Activated CD4-positive, alpha-beta T cell treated with anti-CD3 and anti-CD28 coated beads, Interleukin-2, amount 50 U/mL, for 1 hour (primary cell): ENCODE measurements at places on chromosomes 1 and 21.

- no peak for DNase-seq
These were observed 115.1 kb downstream of the SLC30A10 start for GRCh38 chr1:219813294-219813693.

DNA sequence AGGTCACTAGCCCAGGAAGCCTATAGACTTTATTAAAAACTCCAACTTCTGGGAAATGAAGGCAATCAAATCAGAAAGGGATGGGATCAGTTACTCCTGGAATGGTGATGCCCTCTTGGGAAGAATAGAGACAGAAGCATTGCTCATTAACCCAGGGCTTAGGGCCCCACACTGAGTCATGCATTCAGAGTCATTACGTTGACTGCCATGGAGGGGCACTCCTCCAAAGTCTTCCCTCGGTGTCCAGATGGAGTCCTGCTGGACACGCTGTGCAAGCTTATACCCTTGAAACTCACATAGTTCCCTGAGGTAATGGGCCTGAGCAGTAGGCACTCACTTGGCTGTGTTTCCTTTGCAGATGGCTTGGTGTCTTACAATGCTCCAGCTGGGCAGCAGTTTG lies 35.2 kb upstream of the HSD17B7 start:
- no peak for DNase-seq

DNA sequence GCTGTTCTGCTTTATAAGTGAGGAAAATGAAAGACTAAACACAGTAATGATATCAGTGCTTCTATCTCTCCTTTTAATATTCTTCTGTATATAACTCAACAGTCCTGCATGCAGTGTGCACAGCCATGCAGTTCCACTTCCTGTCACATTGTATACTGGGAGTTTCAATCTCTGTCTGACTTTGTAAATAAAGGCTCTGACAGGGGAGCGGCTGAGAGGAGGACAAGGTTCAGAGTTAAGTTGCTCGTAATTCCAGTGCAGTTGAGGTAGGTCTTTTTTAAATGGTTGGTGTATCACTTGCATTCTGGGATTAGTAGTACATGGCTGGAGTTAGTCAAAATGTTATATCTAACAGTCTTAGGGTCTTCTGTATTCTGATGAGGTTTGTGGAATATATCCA lies 264.5 kb downstream of the OLFM3 start:
- DNase-seq = no peak

GRCh38 chr1:51644533-51645197 lies 27.8 kb downstream of the OSBPL9 start:
- no peak for DNase-seq

GRCh38 chr1:160171354-160171753 lies 19.0 kb upstream of the CASQ1 start:
- DNase-seq = no peak

DNA sequence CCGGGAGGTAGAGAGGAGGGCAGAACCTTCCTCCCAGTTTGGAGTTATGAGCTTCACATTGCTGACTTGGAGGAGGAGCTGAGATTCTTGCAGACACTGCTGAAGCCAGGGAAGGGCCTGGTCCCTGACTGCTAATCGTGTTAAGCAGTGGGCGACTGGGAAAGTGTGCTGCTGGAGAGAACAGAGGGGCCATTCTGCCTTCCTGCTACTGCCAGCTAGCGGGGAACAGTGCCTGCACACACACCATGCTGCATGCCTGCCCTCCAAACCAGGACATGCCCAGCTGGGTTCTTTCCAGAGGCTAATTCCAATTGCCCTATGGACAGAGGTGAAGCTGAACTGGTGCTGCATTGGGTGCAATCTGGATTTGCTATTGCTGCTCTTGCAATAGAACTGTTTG lies 281.4 kb downstream of the AJAP1 start:
- DNase-seq = no peak

GRCh38 chr1:75985827-75986226 lies 53.6 kb upstream of the ASB17 start:
- DNase-seq = no peak

DNA sequence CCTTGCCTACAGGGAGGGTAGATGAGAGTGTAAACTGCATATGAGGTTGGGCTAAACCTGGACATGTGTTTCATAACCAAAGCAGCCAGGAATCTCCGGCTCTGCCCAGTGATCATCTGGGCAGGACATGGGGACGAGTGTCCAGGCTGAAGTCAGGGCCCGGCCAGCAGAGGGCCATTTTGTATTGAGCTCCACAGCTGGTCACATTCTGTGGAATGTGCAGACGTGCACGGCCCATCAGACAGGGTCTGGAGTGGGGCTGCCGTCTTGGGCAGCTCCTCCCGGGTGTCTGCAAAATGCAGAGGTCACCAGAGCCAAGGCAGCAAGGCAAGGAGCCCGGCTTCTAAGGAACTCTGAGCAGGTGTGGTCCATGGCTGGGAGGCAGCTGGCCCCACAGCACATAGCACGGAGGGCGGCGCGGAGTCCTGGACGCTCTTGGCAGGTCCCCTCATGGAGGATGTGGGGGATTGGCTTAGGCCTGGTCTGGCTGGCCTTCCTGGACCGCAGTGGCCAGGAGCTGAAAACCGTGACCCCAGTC lies 6.2 kb downstream of the LRRC3 start:
- no peak for DNase-seq

DNA sequence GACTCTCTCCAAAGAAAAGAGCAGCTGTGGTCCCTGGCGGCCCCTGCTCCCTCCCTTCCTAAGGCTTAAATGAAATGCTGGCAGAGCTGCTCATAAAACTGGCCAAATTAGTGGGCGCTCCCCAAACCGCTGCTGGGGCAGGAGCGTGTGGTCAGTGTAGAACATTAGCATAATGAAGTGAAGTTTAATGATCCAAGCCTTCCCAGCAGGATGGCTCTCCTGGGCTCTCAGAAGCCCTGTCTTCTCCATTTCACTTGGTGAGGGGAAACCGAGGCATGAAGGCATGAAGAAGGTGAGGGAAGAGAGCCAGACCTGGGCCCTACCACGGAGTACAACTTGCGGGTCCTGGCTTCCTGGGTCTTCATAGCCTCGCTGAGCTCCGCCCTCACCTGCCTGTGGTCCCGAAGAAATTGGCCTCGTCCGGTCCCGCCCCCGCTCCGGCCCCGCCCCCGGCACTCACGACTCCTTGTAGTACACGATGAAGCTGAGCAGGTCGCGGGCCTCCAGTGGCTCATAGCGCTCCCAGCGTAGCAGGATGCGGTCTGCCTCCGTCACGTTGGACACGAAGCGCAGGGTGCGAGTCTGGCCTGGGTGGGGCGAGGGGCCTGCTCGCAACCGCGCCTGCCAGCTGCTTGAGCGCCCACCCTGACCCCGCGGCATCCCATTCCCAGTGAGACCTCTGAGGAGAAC lies 10.3 kb downstream of the INSRR start:
- peak; percentile 67 for DNase-seq

GRCh38 chr1:21866707-21867043 lies 54.6 kb downstream of the LDLRAD2 start:
- no peak for DNase-seq

GRCh38 chr1:94125551-94126514 lies 4.9 kb upstream of the ABCA4 start:
- DNase-seq = no peak

GRCh38 chr1:201112173-201112731 lies at the start of gene CACNA1S:
Gene CACNA1S, minus strand, starts transcription at chr1:201112426. Its CDS starts 87 bp downstream, at chr1:201112339.
- no peak for DNase-seq

DNA sequence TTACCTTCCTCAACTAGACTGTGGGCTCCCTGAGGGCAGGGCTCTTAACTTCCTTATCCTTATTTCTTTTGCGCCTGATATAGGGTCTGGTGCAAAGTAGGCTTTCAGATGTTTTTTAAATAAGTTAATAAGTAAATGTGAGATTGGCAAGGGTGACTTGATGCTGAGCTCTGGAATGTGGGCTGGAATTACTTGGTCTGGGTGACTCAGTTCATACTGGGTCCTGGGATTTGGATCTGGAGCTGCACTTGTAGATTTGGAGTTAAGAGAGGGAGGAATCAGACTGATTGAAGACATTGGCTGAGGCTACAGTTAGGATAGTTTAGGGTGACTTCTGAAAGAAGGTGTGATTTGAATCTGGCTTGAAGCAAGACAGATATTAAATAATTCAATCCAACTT lies 190.9 kb downstream of the GIPC2 start:
- DNase-seq = no peak

GRCh38 chr1:46128344-46128743 lies 4.1 kb downstream of the PIK3R3 start:
- DNase-seq = no peak

DNA sequence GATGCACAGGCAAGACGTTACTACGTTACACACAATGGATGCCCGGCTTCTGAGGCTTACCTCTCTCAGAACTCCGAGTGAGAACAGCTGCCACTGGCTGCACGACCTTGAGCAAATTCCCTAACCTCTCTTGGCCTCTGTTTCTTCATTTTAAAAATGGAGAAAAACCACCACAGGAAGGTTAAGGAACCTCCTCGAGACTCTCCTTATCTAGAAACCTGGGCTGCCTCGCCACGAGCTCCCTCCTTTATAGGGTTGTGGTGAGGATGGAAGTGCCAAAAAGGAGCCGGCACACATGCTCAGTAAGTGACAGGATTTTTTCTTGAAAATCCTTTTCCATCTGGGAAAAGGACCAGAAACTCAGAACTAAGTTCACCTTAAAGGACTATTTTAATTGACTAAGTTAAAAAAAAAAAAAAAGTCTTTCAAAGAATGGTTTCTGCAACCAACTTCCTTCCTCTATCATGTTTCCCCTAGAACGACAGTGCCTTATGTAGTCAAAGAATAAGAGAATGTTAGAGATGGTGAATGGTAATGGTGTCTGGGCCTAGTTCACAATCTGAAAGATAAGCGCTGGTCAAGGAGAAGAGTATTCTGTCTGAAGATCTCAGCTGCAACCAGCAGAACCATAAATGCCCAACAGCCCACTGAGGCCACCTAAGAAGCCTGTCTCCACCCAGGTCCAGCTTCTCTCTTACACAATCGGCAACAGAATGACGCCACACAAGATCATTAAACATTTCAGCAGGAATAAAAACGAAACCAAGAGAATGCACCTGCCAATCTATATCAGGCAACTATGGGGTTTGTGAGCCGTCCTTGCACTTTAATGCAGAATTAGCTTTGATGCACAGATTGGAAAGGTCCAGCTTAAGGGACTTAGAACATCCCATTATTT lies 64.9 kb downstream of the SLC45A1 start:
- no peak for DNase-seq

DNA sequence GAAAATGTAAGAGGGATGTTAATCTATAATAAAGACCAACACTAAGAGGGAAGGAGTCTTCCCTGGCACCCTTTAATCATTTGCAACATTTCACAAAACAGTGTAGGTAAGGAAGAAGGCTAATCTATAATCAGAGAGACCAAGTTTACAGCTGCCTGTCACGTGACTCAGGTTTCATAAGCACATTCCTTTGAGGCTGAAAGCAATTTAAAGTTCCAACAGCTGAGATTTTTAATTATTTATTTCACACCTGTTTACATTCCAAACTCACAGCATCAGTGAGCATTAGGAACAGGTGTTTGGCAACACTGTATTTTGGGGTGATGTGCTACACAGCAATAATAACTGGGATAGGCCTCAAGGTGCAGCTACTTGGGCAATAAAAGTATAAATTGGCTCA lies 75.7 kb upstream of the PGBD5 start:
- no peak for DNase-seq

- no peak for DNase-seq
These were observed 5.8 kb downstream of the COQ8A start for GRCh38 chr1:226945858-226946245.

GRCh38 chr1:172375211-172375631 lies 45.3 kb upstream of the C1orf105 start:
- no peak for DNase-seq

- no peak for DNase-seq
These were observed 77.5 kb downstream of the FMN2 start for GRCh38 chr1:240169188-240169587.

DNA sequence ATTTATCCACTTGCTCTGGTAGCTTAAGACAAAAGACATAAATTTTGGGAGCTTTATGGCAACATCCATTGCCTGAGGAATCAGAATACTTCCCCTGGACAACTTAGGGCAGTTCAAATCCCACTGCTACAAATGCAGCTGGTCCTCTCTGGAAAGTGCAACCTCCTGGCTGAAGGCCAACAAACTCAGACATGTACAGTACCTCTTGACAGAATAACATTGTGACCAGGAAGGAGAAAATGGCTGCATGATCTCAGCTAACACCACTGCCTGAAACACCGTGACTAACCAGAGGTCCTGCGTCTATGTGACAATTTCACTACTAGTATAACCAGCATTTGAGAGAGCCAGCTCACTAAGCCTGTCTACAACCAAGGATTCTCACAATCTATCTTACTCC lies 218.9 kb downstream of the CRB1 start:
- no peak for DNase-seq

GRCh38 chr1:164786980-164787833 lies 228.2 kb downstream of the PBX1 start:
- DNase-seq = peak; percentile 34

- DNase-seq = no peak
These were observed 64.9 kb downstream of the LMO4 start for GRCh38 chr1:87393445-87394085.

DNA sequence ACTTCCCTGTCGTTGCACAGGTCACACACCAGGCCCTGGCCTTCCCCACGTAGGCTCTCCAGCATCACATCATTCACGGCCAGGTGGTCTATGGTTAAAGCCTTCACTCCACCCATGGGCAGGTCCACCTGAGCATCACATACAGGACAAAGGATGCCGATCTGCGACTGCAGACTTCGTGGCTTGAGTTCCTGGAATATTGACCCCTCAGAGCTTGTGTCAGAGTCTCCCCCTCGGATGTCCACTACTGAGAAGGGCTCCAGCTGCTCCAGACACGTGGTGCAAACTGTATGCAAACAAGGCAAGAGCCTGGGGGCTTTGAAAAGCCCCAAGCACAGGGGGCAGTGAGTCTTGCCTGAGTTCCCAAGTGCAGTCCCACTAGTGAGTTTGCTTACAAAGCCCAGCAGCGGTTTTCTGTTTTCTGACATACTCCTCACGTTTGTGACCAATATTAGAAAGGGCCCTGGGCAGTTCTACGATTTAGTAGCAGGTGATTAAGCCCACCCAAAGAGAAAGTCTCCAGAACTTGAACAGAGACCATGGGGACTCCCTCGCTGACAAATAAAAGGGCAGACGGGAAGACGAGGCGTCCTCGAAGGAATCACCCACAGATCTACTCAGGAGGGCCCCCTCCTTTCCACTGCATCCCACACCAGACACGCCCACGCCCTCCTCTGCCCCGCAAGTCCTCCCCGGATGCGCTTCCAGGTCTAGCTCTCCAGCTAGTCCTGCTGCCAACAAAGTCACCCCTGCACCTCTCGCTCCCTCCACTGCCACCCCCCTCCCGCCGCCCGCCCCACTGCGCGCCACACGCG lies 568 bp downstream of the TRIM45 start:
- no peak for DNase-seq

DNA sequence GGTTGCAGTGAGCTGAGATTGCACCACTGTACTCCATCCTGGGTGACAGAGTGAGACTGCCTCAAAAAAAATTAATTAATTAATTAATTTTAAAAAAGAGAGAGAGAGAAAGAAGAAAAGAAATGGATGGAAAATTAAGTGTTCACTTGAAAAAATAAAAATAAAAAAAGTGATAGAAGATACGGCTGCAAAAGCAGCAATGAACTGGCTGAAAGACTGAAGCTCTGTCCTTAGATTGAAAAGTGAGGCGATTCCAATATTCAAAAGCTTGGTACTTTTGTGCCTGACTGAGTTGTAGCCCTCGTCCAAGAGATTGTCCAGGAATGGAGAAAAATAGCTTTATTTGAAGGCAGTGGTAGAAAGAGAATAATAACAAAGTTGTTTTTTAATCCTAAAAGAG lies 154.6 kb downstream of the ADSS2 start:
- DNase-seq = no peak
